ENCODE measurements at places on chromosomes 16 and 17. TPM values are rescaled to one million over a fixed set of nuclear protein-coding genes. Genes with fewer than 3 reads are reported as not detected.

DNA sequence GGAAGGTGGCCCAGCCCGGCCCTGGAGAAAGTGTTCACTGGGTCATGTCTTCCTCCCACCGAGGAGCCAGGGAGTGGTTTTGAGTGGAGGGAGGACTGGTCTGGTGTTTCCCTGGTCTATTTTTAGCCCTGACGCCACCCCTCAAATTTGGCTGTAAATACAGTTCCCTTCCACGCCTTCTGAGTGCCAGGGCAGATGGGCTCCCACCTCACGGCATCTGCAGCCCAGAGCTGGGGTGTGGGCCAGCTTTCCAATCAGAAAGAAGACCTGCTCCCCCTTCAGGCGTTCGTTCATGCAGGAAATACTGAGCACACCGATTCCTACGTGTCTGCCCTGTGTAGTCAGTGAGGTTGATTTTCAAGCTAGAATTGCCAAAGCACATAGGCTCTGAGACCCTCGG lies 53.7 kb downstream of the SNX20 start:
- no peak overlapping the region for H3K27ac ChIP-seq
- H3K4me1 ChIP-seq, result peaks cover 12% of the 10 kb centered on the region

DNA sequence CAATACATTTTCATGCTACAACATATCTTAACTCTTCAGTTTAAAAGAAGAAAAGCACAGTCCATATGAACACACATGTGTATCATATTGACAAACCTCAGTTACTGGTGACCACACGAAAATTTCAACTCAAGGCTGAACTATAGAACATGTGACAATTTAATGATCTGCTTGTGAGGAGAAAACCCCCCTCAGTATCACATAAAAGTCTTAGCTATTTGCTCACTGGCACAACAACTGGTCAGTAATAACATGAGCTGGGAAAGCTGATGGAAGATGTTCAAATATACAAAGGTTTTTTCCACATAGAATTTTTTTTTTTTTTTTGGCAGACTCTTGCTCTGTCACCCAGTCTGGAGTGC lies 19.5 kb downstream of the ZNF652 start:
- peak overlapping the region; percentile 0 for H3K4me3 ChIP-seq
- H3K36me3 ChIP-seq, result no peaks in the 10 kb centered on the region
- H3K4me1 ChIP-seq, result peaks cover 47% of the 10 kb centered on the region
- no peaks in the 10 kb centered on the region for H3K27me3 ChIP-seq
- no peak for DNase-seq
- H3K27ac ChIP-seq, result no peak overlapping the region

- H3K27me3 ChIP-seq, result no peaks in the 10 kb centered on the region
- no peak overlapping the region for H3K27ac ChIP-seq
- no peaks in the 10 kb centered on the region for H3K36me3 ChIP-seq
- DNase-seq, result no peak
These were observed 61.3 kb upstream of the SIAH1 start for GRCh38 chr16:48446534-48446920.

TPSG1 gene
- not detected for total RNA-seq

MYO15A gene
- total RNA-seq, result 2.5 TPM
